ENCODE measurements at places on chromosomes 7 and 10.

DNA sequence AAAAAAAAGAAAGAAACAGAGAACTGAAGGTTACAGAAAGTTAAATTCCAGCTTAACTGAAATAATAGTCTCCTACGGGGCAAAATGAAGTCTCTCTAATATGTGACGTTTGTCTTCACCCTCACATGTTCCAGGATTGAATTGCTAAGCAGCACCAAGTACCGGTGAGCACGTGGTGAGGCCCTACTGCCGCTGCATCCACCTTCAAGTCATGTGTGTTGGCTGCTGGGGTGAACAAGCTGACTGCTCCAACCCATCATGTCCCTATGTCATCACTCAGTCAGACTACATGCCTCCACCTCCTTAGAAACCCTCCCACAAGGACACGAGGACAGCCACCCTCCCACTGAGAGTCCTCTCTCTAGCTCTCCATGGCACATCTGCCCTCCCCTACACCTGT lies 35.4 kb upstream of the NPFFR1 start:
- no peak for DNase-seq

- no peak for DNase-seq
Observed at GRCh38 chr10:12320892-12321291, 28.5 kb upstream of the CAMK1D start.

GRCh38 chr7:3650844-3651243 lies 349.8 kb downstream of the SDK1 start:
- no peak for DNase-seq

DNA sequence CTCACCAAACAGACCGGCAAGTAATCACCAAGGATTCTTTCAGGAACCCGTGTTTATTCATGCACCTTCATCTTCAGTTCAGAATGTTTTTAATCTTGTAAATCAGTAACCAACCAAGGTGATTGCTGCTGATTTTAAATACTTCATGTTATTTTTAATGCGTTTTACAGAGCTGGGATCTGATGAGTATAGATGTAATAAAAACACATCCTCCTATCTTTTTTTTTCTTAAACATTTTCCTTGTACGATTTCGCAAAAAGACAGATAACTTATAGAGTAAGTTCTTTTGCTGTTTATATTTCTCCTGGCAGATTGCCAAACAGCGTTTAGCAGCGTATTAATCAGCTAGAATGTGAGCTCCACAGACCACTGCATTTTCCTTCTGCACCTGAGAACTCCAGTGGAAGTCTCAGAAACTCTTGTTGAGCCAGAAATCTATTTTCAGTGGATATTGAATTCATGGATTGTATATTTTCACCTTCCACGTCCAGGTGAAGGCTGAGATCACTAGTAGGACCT lies 397.8 kb upstream of the NRP1 start:
- no peak for DNase-seq

- DNase-seq: no peak
Observed at GRCh38 chr10:76784076-76784475, 853.5 kb downstream of the KCNMA1 start.

- no peak for DNase-seq
Observed at GRCh38 chr7:68922850-68923249, 675.4 kb upstream of the AUTS2 start.

GRCh38 chr10:21494191-21495001 lies 31.1 kb downstream of the SKIDA1 start:
- DNase-seq: no peak

DNA sequence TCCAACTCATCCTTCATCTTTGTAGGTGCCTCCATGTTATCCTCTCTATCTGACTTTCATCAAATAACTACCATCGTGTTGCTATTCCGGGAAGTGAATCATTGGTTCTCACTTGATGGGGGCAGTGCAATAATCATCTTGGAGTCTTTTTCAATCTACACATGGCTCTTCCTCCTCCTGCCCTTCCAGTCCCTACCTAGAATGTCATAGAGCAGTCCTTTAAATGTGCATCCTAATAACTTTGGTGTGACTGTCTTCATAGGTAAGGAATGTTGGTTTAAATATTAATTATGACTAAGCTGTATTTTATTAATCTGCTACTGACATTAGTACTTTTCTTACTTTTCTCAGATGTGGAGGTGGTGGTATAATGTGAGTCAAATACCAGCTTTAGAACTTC lies 8.4 kb upstream of the CDK14 start:
- no peak for DNase-seq

GRCh38 chr7:43139137-43139536 lies 26.7 kb downstream of the HECW1 start:
- no peak for DNase-seq

GRCh38 chr10:132335189-132336063 lies 3.4 kb downstream of the LRRC27 start:
- peak; percentile 81 for DNase-seq

DNA sequence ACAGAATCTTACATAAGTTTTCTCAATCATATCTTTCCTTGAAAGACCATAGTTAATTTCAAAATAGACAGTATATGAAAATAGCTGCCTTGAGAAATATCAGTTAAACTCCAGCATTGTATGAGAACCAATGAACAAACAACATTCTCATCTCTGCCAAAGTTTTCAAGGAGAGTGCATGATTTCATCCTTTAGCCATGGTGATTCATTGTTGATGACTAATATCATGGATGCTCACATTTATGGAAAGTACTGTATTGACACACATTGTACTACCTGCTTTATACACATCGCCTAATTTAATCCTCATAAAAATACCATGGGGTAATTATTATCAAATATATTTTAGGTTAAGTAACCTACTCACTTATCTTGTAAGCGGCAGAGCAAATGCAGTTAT lies 250.3 kb downstream of the CNTNAP2 start:
- DNase-seq: no peak

DNA sequence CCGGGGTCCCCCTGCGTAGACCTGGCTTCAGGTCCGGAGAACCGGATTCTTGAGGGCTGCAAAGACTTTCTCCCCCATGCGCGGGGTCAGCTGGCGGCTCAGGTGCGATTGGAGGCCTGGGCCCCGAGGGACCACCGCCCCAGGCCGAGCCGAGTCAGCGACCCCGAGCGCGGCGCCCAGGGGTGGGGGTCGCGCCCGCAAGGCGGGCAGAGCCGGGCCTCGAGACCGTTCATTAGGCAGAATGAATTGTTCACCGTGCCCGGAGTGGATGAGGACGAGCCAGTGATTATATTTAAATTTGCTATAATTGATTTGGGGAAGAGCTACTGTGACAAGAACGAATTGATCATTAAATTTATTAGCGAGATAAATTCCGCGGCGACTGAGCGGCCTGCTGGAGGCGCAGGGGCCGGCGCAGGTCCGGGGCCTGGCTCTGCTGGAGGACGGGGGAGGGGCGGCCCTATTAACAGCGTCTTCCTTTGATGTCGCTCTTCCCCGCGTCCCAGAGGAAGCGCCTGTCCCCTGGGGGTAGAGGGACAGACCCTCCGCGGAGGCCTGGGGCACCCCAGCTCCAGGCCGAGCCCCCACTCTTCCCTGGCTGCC lies 7.5 kb downstream of the MNX1 start:
- no peak for DNase-seq

GRCh38 chr7:70726294-70726693 lies 405.6 kb upstream of the GALNT17 start:
- no peak for DNase-seq

DNA sequence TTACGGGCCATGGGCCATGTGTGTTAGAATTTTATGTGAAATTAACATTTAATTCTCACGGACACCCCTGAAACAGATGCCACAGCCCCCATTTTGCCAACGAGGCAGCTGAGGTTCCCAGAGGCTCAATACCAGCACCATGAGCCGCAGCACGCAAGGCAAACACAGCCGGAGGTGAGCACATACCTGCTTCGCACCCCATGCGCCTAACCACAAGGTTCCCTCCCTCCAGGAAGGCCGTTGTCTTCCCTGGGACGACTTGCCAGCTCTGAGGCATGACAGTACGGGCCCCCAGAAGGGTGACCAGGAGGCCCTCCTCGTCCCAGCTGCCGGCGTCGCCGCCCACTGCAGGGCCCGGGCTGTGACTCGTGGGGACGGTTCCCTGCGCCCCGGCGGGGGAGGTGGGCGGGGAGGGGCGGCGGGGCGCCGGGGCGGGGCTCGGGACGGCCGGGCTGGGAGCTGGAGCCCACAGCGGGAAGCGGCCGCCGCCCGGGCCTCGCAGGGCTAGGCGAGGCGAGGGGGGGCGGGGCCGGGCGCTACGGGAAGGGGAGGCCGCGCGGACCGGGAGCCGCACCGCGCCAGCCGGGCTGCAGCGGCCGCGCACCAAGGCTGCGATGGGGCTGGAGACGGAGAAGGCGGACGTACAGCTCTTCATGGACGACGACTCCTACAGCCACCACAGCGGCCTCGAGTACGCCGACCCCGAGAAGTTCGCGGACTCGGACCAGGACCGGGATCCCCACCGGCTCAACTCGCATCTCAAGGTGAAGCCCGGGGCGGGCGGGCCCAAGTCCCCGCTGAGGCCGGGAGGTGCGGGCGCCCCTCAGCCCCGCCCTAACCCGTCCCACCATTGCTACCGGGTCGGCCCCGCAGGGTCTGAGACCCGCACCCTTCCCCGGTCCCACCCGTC lies at the start of gene CAV2:
Gene CAV2 (plus strand): TSS at position 571 of the 910 bp plus-strand sequence. CDS start 44 bp downstream, at position 615.
- no peak for DNase-seq

GRCh38 chr10:131728286-131729228 lies 172.3 kb upstream of the PPP2R2D start:
- DNase-seq: no peak

- no peak for DNase-seq
Observed at GRCh38 chr7:51060536-51060935, 256.1 kb downstream of the COBL start.

DNA sequence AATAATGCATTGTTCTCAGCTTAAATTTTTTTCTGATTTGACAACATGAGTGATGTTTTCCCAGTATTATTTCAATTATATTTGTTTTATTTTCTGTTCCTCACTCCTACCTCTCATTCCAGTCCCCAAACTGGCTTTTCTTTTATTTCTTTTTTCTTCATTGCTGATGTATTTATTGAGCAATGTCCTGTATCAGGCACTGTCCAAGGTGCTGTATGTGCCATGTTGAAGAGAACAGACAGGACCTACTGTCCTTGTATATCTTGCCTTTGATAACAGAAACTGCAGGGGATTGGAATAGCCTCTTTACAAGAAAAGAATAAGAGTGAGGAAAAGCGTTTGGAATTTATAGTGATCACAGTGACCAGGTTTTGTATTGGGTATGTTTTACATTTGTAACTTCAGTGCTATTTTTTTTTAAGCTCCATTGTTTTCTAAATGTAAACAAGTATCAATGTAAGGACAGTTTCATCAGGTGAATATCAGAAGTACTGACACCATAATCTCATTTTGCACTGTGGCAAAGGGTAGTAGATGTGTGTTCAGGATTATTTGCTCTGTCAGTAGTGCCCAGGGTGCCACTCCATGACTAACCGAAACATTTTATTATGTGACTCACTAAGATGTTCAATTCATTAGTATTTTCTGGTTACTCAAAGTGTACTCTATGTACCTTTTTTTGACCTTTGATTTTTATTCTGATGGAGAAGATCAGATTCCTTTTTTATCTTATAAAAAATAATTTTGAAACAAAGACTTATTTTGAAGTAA lies 15.6 kb upstream of the CLDN12 start:
- DNase-seq: no peak

DNA sequence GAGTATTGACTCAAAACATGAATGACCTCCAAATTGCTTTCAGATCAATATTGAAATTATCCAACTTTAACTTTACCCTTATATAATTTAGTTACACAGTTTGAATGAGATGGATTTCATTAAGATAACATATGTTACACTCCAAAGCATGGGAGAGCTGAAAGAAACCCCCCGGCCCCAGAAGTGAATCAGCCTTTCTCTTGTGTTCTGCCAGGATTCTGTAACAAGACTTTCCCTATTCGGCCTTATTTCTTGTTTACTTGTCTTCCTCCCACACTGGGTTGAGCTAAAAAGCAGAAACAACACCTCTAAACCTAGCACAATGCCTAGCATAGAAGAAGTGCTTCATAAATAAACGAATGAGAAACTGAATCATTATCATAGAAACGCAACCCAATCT lies 224.8 kb downstream of the ADAM12 start:
- DNase-seq: no peak

DNA sequence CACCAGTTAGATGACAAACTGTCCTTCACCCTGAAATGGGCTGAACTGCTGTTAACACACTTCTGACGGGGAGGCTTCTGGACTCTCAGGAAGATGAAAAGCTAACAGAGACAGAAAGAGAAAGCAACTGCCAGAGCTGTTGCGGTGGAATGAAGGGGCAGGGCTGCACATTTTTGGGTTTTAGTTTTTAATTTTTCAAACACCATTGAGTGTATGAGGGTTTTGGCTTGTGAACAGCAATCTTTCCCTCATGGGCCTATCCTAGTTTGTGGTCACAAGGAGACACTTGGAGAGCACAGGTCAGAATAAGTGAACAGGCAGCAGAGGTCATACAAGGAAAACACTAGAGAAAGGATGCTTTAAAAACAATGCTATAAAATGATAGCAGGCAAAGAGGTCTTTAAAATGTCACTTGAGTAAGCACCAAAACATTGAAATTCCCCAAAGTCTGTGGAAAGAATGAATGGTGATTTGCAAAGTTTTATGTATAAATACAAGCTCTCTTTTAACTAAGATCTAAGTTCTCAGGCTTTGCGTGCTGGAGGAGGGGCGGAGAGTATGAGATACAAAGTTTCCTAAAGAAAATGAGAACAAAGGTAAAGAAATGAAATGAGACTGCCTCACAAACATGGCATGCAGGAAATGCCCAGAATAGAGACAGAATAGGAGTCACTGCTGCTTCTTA lies 101.4 kb upstream of the GLI3 start:
- DNase-seq: no peak

GRCh38 chr10:106696239-106696638 lies 468.3 kb downstream of the SORCS1 start:
- no peak for DNase-seq

- no peak for DNase-seq
Observed at GRCh38 chr7:138328215-138328614, 131.8 kb upstream of the TRIM24 start.

DNA sequence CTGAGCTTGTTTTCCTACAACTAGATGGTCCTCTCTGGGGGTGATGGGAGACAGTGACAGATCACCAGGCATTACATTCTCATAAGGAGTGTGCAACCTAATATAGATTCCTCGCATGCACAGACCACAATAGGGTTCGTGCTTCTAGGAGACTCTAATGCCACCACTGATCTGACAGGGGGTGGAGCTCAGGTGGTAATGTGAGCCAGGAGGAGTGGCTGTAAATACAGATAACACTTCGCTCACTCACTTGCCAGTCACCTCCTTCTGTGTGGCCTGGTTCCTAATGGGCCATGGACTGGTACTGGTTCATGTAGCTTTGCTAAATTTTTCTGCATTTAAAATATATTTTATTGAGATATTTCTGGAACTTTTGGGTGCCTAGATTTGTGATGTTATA lies 202.3 kb upstream of the ZNF32 start:
- no peak for DNase-seq

- no peak for DNase-seq
Observed at GRCh38 chr7:95478272-95479037, 7.3 kb upstream of the ASB4 start.

DNA sequence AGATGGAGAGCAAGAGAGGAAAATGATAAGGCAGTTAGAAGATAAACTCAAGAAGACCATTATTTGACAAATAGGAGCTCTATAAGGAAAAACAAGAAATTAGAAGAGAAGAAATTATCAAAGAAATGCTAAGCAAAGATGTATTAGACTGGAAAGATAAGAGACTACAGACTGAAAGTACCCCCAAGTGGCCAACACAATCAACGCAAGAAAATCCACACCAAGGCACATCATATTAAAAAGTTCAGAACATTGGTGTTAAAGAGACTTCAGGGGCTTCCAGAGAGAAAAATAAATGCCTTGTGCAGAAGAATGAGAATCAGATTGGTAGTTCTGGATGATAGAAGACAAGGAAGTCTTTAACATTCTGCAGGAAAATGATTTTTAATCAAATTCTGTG lies 46.0 kb downstream of the SH2D4B start:
- no peak for DNase-seq
